ENCODE measurements at places on chromosomes 7 and 10. TPM values are rescaled to one million over a fixed set of nuclear protein-coding genes. Genes with fewer than 3 reads are reported as not detected.

DNA sequence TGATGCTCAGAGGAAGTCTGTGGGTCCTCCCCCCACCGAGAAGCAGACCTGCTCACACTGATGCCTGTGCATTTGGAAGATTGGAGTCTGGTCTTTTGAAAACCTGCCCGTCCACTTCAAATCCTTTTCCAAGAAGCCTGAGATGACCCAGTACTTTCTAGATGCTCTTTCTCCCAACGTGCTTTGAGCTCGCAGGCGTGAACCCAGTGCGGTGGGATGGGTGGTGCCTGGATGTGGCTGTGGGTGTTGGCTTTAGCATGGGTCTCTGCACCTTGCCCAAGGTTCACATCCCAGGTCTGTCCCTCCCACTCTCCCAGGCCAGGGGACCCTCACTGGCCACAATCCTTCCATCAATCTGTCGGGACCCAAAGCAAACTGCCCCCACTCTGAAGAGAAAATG lies 170.2 kb downstream of the ADARB2 start:
- no peak for DNase-seq

DNA sequence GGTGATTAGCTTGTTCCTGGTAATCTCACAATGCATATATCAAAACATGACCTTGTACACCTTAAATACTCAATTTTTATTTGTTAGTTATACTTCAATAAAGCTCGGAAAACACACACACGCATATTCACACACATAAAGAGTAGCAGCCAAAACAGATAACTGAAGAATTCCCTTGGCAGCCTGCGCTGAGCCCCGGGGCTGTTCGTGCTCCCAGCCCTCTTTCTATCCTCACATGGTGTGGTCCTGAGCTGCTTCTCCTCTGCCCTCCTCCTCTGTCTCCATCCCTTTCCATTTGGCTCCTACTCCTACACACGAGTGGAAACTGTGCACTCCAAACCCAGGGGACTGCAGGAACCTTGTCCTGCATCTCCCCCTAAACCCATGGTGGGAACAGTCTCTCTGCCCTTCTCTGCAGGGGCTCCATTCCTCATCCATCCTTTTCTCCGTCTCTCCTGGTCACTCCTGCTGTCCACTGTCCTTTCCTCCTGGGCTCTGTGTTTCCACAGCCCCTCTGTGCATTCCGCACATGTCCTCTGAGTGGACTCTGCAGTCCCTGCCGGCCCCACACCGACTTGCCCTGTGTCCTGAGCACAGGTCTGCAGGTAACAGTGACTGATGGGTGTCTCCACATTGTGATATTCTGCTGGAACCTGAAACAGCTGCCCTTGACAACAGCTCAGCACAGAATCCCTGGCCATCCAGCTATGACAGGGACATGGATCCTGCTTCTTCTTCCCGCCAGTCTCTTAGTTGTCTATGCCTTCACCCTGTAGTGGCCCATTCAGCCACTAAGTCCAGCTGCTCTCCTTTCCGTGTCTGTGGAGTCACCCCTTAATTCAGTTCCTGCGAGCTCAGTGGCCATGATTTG lies 216.8 kb upstream of the ZNF32 start:
- DNase-seq, result no peak

- DNase-seq, result no peak
Observed at GRCh38 chr7:116647861-116648260, 24.1 kb upstream of the MET start.

DNA sequence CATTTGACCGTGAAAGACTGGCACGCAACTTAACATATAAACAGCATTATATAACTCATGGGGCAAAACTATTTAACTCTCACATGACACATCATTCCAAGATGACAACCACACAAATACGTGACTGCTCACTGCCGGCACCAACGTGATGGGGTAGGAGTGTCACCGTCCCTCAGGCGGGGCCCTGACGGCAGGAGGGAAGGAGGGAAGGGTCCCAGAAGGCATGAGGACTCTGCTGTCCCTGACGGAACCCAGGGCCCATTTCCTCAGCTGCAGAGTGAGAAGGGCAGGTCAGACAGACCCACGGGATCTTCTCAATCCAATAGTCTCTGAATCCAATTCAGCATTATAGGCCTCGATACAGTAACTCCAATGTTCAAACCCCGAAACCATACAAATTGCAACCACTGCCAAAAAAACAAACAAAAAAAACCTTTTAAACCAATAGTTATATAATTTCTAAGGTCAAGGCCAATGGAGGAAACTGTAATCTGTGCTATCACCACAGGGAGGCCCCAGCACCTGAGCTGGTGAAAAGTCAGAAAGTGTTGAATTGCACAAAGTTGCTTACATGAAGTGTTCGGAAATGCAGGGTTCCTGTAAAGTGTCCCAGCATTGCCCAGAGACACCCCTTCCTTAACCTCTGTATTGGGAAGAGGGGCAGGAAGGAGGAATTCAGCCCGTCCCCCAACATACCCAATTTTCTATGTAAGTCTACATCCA lies 137.4 kb downstream of the TNS3 start:
- DNase-seq, result peak; percentile 49

DNA sequence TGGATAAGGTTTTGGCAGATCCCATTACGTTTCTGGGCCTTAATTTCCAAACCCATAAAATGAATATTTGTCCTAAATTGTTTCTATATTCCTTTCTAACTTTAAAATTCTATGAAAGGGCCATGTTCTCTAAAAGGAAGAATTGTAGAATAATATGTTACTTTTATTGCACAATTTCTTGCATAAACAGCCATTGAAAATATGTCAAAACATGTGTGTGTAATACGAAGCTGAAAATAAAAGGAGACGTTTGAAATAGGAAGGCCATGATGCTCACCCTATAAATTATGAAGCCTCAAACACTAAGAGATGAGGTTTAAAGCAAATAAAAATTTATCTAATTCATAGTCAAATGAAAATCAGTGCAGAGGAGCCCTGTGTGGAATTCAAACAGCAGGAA lies 145.0 kb upstream of the LRRTM3 start:
- DNase-seq, result no peak

DNA sequence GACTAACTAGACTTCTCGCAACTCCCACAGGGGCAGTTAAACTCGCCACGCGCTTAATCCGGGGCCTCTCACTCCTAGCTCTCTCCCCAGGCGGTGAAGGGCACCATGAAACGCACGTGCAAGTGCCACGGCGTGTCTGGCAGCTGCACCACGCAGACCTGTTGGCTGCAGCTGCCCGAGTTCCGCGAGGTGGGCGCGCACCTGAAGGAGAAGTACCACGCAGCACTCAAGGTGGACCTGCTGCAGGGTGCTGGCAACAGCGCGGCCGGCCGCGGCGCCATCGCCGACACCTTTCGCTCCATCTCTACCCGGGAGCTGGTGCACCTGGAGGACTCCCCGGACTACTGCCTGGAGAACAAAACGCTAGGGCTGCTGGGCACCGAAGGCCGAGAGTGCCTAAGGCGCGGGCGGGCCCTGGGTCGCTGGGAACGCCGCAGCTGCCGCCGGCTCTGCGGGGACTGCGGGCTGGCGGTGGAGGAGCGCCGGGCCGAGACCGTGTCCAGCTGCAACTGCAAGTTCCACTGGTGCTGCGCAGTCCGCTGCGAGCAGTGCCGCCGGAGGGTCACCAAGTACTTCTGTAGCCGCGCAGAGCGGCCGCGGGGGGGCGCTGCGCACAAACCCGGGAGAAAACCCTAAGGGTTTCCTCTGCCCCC lies 19.5 kb downstream of the WNT8B start:
- peak; percentile 52 for DNase-seq

GRCh38 chr10:51876503-51876902 lies 177.1 kb upstream of the CSTF2T start:
- DNase-seq, result no peak

GRCh38 chr7:133135451-133135850 lies 53.6 kb upstream of the CHCHD3 start:
- no peak for DNase-seq

GRCh38 chr10:118950190-118950680 lies 79.3 kb upstream of the NANOS1 start:
- no peak for DNase-seq

GRCh38 chr10:82150123-82150900 lies 275.3 kb downstream of the NRG3 start:
- no peak for DNase-seq

GRCh38 chr10:132884041-132884440 lies 58.3 kb downstream of the CFAP46 start:
- DNase-seq, result no peak

DNA sequence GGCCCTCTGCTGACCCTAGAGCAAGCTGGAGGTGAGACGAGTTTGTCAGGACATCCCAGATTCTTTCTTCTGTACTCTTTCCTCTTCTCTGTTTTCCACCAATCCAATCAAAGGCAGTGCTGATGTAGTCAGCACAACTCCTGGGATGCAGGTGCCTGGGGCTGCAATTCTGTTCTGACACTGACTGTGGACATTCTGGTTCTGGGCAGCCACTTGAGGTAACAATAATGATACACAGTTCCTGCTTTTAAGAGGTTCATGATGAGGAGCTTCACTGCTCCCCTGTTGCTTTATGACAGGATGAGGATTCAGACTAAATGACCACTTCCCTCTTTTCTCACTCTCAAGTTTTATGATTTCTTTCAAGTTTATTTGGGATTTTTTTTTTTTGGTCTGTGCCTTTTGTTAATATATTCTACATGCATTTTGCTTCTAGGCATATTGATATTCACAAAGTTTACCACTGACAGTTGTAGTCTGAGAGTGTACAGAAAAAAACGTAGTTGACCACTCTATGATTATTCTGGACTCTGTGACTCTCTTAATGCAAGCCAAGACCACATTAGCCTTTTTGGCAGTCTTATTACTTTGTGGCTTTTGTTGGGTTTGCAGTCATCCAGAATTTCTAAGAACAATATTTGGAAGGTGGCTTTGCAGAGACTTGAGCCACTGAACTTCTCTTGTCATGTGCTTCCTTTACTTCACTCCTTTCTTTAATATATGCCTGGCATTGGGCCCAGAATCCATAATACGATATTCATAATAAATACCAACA lies 247.6 kb downstream of the AUTS2 start:
- DNase-seq, result no peak

DNA sequence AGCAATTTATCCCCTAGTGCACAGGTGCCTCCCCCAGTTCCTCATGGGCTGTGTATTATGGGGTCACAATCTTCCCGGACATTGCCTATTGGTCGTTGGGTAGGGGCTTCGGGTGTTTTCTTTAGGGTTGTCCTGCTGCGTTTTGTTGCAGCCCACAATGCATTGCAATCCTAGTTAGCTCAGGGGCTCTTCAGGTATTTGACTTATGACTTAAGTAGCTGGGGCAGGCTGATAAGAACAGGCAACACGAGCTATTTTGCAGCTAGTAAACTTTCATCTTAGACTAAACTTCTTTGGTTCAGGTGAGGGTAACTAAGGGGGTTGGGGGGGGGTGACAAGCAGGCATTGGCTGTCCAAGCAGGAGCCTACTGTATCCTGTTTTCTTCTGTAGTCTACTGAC lies 158.5 kb downstream of the TPST1 start:
- DNase-seq, result no peak

GRCh38 chr7:4973728-4974198 lies 14.8 kb upstream of the MMD2 start:
- peak; percentile 89 for DNase-seq

GRCh38 chr10:122307669-122308416 lies 36.7 kb downstream of the BTBD16 start:
- no peak for DNase-seq

Gene C7orf33
- not detected for total RNA-seq

Gene ADIRF
- total RNA-seq, result 0.44 TPM

Gene IL2RA
- not detected for total RNA-seq

Gene CRHR2
- total RNA-seq, result not detected

Gene TMEM229A
- not detected for total RNA-seq

Gene SPAG6
- not detected for total RNA-seq

Gene CCDC3
- not detected for total RNA-seq

Gene GIMAP6
- not detected for total RNA-seq

Data from HepG2 (cell line).